ENCODE measurements at places on chromosomes 2 and 18.

DNA sequence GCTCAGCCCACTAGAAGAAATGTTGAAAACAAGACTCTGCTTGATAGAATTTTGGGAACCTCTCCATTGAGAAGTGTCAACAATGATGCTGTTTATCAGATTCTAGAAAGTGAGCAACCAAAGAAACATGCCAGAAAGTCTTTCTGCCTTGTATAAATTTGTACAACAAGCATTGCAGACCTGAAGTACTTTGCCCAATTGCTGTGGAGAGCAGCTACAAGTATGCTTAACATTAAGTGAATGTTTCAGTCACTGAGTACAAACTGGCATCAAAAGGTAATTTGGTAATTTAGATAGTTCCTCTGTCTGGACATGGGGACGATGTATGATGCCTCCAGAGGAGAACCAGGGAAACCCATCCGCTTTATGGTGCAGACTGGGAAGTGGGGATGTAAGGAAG lies 33.4 kb upstream of the SKA1 start:
- no peak for DNase-seq

DNA sequence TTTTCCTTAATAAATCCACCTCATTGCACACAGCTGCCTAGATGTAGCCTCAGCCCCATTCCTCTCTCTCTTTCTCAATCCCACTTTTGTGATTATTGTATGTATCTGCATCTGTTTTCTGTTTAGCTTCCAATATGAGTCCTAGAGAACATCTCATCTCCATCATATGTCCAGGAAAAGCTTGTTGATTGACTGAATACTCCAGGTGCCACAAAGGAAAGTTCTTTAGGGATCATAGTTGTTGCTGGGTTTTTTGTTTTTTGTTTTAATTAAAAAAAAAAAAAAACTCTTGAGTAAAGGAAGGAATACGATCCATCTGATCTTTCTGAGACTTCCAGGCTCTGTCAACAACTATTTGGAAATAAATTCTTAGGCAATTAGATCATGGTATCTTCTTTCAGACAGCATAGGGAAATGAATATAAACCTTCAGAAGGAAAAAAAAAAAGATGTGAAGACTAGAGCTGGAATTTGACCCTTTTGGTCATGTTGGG lies 42.5 kb downstream of the KIAA2012 start:
- no peak for DNase-seq

DNA sequence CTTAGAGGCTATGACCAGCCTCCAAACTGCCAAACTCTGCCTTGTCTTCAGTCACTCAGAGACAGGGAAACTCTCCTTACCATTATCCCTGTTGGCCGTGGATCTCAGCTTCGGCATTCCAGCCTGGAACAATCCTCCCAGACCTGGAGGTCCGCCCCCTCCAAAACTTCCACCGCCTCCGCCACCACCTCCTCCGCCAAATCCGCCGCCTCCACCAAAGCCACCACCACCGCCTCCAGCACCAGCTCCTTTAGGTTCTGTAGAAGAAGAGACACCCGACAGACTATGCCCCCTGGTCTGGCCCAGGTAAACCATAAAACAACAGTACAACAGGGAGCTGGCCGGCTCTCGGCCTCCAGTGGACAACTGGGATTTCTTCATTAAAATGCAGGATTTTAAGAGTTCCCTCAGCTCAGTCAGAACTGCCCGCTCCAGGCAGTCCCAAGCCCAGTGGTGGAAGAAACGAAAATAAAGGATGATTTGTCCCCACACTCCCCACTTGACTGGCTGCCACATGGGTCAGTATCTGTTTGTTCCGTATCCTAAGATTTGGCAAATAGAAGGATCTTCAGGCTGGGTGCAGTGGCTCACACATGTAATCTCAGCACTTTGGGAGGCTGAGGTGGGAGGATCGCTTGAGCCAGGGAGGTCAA lies 22.4 kb downstream of the WIPF1 start:
- no peak for DNase-seq

DNA sequence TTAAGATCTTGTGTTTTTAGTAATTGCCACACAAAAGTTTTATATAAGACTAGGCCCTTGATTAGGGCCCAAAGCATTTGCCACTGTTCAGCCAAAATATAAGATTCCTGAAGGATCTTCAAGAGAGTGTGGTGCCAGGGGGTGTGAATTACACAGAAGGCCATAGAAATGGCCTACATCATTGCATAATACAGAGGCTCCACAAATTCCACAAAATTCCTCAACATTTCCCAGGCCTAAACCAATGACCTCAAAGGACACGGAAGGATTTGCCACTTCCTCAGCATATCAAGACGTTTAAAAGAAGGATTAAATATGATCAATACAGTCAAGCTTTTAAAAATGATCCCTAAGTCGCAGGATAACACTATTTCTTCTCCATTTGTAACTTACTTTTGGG lies 24.1 kb downstream of the COL6A3 start:
- DNase-seq, result no peak

DNA sequence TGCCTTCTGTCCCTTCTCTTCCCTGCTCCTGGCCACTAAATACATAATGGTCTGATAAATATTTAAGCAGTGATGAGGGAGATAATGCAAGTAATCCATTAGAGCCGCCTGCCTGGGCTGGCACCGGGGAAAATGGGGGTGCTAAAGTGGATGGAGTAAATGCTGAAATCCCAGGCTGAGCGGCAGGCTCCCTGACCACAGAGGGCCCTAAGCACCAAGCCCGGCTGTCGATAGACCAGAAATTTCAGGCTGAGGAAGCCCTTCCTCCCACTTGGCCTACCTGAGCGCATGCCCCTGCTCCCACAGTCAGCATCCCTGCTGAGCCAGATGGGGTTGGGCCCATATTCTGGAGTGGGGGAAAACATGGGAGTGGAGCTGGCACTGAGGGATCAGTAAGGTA lies 197.5 kb upstream of the SKOR2 start:
- no peak for DNase-seq

DNA sequence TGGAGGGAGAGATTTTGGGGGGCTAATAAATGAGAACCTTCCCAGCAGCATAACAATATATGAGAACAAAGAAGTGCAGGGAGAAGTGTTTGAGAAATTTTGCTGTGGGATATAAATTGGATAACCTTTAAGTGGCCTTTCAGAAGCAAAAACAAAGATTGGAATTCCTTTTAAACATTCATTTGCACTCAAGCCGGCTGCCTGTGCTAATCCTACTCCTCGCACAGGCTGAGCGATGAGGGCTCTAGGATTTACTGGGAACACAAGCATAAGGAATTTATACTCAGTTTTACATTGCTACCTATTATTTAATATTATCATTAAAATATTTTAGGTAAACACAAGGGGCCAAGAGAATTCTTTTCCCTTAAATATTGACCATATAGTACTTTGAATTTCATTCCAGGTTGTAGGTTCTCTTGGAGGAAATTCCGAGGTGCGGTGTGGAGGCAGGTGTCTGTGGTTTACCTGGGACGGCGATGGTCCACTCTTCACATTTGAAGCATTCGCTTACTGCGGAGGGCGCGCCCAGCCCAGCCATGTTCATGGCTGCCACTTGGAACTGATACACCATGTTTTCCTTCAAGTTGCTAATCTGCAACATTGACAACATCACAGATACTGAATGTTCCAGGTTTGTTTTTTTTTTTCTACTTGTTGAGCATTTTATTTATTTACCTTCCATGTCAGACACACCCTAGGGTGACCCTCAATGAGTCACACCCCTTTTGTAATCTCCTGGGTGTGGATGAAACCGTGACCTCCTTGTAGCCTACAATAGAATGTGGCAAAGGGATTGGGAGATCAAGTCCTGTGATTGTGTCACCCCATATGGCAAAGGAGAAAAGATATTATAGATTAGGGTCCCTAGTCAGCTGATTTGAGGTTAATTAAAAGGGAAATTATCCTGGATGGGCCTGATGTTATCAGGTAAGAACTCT lies 100.1 kb downstream of the MYOM1 start:
- DNase-seq, result no peak

DNA sequence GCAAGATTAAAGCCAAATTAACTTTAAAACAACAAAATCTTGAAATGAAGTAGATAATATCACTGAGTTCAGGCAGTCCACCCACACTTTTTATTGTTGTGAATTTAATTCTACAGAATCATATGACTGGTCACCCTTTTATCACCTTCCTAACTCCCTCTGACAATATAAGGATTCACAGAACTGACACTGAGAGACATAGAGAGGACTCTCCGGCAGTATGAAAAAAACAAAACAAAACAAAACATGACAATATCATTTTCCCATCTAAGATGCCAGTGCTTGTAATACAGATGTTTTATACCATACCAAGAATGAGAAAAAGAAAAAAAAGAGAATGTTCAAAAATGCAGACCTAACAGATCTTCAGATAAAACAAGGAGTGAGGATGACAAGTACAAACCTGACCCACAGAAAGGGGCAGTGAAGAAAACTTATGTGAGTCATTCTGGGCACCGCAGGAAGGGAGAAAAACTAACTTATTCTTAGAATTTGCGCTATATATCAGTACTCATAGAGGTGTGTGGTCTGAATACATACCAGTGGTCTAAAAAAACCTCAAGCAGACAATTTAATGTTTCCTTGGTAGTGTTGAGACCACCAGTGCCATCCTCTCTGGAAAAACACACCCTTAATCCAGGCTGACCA lies 136.6 kb downstream of the ZAP70 start:
- no peak for DNase-seq

- no peak for DNase-seq
Observed at GRCh38 chr18:26575865-26576217, 27.5 kb upstream of the KCTD1 start.

DNA sequence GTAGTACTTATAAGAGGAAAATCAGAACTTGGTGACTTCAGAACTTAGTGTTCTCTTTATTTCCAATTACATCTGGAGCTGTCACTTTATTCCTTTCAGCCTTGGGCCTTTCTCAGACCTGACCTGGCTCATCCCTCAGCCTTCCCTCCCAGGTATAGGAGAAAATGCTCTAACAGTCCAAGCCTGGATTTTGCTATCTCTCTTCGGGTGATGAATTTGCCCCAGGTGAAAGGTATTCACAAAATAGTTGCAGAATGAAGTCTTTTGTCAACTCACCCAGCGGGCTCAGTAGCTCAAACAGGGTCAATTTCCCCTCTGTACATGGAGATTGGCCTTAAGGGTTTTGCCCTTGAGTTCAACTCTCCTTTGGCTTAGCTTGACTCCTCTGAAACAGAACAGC lies 12.0 kb downstream of the NRP2 start:
- DNase-seq, result no peak

DNA sequence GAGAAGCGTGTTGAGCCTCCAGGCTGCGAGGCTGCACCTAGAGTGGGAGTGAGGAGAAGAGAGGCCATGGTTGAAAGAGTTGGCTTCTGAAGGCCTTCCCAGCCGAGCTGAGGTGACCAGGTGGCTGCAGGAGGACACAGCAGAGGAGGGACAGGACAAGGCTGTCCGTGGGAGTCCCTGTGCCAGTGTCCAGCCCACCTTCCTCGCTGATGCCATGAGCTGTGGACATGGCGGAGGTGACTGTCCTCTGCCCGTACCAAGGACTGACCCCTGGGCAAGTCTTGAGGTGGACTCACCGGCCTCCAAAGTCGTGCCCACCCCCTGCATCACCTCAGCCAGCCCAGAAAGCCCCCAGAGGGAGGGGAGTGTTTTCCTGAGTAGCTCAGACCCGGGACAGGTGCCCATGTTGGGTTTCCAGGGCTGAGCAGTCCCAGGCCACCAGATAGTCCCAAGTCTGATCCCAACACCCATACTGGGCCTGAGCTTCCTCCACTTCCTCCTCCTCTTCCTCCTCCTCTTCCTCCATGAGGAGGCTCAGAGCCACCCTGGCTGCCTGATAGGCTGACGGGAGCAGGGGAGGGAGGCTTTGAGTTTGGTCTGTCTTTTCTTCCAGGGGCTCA lies 43.0 kb upstream of the FOSL2 start:
- no peak for DNase-seq

DNA sequence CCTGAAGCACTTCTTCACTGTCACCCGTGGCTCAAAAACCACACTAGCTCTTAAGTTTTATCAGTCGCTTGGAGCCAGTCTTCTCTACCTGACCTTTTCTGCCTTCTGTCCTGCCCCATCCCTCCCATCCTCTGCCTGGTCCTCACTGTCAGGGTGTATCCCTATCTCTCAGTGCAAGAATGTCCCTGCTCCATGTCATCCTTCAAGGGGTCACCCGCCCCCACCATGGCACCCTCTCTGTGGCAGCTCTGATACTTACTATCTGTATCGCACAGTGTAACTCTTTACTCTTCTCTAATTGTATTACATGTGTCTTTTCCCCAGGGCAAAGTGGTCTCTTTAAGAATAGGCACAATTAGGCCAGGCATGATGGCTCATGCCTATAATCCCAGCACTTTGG lies 4.4 kb downstream of the VAMP5 start:
- DNase-seq, result no peak

- no peak for DNase-seq
Observed at GRCh38 chr18:79401494-79402208, 5.9 kb downstream of the NFATC1 start.

DNA sequence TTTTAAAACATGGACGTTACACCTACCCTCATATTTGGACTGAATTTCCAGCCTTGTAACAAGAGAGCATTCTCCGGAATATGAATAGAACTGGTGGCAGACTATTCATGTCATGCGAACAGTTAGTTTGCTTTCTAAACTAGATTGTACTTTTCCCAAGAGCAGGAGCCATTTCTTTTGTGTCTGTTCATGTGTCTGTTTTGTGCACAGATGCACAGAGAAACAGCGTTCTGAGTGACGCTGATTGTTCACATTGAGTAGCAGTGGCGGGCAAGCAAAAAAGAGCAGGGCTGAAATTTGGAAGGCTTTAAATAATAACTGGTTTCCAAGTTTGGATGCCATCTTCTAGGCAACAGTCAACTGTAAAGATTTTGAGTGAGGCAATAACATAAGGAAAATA lies 200.3 kb downstream of the NRXN1 start:
- DNase-seq, result no peak

Measured in cortex of kidney (tissue), 1 donor.